Heart right ventricle (tissue), 16 donors: ENCODE measurements at places on chromosomes 5 and 9.

DNA sequence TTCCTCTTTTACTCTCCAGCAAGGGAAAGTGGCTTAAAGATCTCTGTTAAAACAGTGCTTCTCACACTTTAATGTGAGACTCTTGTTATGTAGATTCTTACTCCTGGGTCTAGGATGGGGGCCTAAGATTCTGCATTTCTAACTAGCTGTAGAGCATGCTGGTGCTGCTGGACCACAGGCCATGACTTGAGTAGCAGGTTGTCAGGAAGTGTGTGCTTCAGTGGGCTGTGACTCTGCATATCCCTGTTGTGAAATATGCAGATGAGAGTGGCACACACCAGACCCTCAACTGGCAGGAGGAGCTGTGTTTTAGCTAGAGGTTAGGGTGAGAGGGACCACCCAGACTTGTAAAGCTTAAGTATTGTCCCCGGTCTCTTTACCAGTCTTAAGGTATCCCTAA lies 191.1 kb upstream of the DMRT1 start:
- peak overlapping the region; percentile 51 for H3K27ac ChIP-seq
- no peaks in the 10 kb centered on the region for H3K27me3 ChIP-seq
- H3K36me3 ChIP-seq, result no peaks in the 10 kb centered on the region
- no peak overlapping the region for H3K4me3 ChIP-seq
- H3K4me1 ChIP-seq, result peaks cover 73% of the 10 kb centered on the region

DNA sequence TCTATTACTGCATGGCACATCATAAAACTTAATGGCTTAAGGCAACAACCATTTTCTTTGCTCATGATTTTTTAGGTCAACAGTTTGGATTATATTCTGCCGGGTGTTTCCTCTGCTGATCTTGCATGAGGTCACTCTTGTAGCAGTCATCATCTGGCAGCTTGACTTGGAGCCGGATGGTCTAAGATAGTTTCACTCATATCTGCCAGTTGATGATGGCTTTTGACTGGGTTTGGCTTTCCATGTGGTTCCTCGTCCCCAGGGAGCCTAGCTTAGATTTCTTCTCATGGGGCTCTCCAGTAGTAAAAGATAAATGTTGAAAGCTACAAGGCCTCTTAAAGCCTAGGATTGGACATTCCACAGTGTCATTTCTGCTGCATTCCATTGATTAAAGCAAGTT lies 27.4 kb downstream of the LNPEP start:
- peak; percentile 85 for DNase-seq
- peak overlapping the region; percentile 36 for H3K27ac ChIP-seq
- H3K4me3 ChIP-seq, result no peak overlapping the region
- H3K27me3 ChIP-seq, result no peaks in the 10 kb centered on the region
- H3K4me1 ChIP-seq, result peaks cover 47% of the 10 kb centered on the region

DNA sequence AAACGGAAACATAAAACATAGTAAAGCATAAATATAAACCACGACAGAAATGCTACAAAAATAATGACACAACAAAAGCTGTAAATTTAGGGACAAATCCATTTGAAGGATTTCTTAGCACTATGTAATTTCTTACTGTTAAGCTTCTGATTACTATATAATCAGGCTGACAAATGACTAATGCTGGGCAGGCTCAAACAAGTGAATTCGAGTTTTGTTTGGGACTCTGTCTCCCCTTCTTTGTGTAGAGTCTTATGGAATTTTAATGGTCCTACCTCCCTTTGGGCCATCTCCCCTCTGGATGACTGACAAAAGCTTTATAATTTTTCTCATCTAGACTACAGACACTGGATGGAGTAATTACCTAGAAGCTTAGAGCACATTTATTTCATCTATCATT lies 24.6 kb upstream of the KIF2A start:
- no peak overlapping the region for H3K4me3 ChIP-seq
- H3K27me3 ChIP-seq, result no peaks in the 10 kb centered on the region
- no peak for DNase-seq

- no peaks in the 10 kb centered on the region for H3K27me3 ChIP-seq
- no peak for DNase-seq
- no peak overlapping the region for H3K27ac ChIP-seq
- no peak overlapping the region for H3K4me3 ChIP-seq
- no peaks in the 10 kb centered on the region for H3K36me3 ChIP-seq
Observed at GRCh38 chr9:16846367-16846766, 24.1 kb downstream of the BNC2 start.

DNA sequence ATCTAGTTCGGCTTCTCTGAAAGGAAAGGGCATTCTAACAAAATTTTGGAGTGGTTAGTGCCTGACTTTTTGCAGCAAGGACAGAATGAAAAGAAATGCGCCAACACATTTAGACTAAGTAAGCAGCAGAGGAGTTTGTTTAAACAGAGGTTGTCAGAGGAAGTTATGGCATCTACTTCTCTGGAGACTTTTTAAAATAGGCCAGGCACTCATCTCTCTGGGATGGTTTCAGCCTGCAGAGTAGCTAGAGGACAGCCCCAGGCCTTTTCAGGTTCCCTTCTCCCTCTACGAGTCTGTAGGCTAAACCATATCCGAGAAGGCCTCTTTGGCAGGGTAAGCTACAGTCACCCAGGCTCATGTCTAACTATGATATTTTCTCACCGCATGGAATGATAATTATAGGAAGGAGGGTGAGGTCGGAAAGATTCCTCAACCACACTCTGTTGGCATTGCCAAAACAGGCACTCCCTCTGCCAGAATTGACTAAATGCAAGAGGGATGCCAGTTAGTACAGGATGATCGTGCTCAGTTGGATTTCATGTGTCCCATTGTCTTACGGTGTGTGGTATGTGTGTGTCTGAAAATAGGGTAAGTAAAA lies 1.4 kb upstream of the CTXN3 start:
- no peaks in the 10 kb centered on the region for H3K36me3 ChIP-seq
- H3K27me3 ChIP-seq, result no peaks in the 10 kb centered on the region
- H3K27ac ChIP-seq, result no peak overlapping the region
- H3K4me3 ChIP-seq, result no peak overlapping the region
- H3K4me1 ChIP-seq, result no peaks in the 10 kb centered on the region
- no peak for DNase-seq

- no peaks in the 10 kb centered on the region for H3K27me3 ChIP-seq
- no peak overlapping the region for H3K27ac ChIP-seq
- H3K4me1 ChIP-seq, result no peaks in the 10 kb centered on the region
- H3K36me3 ChIP-seq, result peaks cover 84% of the 10 kb centered on the region
Observed at GRCh38 chr5:1062761-1063568, 48.9 kb downstream of the SLC12A7 start.

DNA sequence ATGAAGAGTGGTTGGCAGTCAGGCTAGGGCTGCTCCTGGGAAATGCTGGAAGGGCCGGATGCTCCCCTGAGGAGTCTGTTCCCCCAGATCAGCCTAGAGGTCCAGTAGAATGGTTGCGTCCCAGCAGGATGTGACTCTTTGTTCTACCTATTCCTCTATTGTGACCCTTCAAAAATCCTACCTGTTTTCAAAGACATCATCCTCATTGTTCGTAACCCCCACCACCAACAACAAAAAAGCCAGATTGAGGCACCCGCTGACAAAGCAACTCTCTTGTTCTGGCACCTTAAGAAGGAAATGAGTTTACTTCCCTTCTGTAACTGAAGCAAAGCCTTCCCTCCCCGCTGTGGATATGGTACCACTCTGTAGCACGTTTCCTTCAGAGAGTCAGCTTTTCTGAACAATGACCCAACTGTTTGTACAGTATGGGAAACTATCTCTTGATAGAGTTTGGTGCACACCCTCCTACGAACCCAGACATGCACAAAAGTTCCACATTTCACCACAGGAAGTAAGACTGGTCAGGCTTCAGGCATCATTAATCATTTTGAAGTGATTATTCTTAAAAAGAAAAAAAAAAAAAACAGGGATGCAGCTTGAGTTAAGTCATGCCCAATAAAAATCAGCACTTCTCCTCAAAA lies 207.2 kb downstream of the ENC1 start:
- H3K36me3 ChIP-seq, result no peaks in the 10 kb centered on the region
- peaks cover 26% of the 10 kb centered on the region for H3K4me1 ChIP-seq

DNA sequence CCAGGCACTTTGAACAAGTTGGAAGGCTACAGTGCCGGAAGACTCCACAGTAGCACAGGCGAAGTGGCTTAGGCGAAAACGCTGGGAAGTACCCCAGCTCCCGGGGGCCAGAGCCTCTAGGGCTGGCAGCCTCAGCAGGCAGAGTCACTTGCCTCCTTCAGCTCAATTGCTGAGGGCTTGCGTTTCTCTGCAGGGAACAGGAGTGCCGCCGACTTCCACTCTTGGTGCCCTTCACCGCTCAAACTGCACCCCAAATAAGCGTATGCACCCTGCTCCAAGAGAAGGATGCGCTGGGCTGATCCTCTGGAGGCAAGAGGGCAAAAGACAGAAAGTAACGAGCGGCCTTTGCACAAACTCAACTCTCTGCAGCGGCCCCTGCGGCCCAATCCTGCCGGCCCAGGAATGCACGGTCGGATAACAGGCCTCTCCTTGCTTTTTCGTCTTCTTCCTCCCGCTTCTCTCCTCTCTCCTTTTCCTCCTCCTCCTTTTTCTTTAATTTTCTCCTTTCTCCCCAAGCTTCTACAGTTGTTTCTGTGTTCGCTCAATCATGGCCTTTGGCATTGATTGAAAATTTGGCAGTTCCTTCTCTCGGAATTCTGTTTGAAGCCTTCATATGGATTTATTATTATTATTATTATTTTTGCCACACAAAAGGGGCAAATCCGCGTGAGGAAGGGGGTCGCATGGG lies 1.1 kb upstream of the S1PR3 start:
- peak overlapping the region; percentile 64 for H3K4me3 ChIP-seq
- H3K4me1 ChIP-seq, result peaks cover 32% of the 10 kb centered on the region
- no peak for DNase-seq
- H3K27ac ChIP-seq, result peak overlapping the region; percentile 61
- H3K27me3 ChIP-seq, result peaks cover 20% of the 10 kb centered on the region

DNA sequence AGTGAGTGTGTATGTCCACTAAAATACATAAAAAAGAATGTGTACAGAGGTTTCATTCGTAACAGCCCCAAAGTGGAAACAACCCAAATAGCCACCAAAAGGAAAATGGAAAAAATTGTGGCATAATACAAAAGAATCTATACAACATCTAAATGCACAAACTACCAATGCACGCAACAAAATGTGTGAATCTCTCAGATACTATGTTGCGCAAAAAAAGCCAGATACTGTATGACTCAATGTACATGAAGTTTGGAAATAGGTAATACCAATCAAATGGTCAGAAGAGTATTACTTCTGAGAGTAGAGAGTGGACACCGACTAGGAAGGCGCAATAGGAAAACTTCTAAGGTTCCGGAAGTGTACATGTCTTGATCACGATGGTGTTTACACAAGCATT lies 2.4 kb downstream of the XPA start:
- H3K4me1 ChIP-seq, result peaks cover 30% of the 10 kb centered on the region
- H3K27me3 ChIP-seq, result no peaks in the 10 kb centered on the region
- no peak overlapping the region for H3K27ac ChIP-seq
- no peak for DNase-seq
- H3K36me3 ChIP-seq, result no peaks in the 10 kb centered on the region
- no peak overlapping the region for H3K4me3 ChIP-seq

DNA sequence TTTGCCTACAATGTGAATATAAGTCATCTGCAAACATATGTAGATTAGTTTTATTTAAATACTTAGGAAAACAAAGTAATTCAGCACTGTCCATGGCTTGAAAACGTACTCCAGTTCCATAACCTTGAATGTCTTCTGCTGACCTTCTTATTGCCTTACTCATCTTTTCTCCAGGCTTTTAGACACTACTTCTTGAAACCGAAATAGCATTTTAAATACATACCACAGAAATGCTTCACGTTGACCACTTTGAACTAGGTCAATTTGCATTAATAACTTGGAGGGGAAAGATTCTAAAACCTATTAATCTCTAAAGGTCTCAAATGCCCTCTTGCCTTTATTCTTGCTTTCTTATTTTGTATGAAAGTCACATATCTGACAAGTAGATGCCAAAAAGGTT lies 995.4 kb upstream of the ACO1 start:
- H3K36me3 ChIP-seq, result no peaks in the 10 kb centered on the region
- H3K4me3 ChIP-seq, result no peak overlapping the region
- no peak overlapping the region for H3K27ac ChIP-seq
- H3K27me3 ChIP-seq, result no peaks in the 10 kb centered on the region

DNA sequence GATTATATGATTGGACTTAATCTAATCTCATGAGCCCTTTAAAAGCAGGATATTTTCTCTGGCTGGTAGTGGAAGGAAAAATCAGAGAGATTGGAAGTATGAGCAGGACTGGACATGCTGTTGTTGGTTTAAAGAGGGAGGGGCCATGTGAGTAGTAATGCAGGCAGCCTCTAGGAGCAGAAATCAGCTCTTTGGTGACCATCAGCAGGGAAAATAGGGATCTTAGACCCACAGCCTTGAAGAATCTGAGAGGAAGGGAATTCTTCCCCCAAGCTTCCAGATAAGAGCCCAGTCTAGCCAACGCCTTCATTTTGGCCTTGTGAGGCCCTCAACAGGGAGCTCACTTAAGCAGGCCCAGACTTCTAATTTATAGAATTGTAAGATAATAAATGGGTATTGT lies 9.5 kb downstream of the SH3GL2 start:
- DNase-seq, result no peak
- H3K4me3 ChIP-seq, result no peak overlapping the region
- H3K27me3 ChIP-seq, result no peaks in the 10 kb centered on the region
- H3K36me3 ChIP-seq, result no peaks in the 10 kb centered on the region
- no peak overlapping the region for H3K27ac ChIP-seq

- no peak for DNase-seq
- no peaks in the 10 kb centered on the region for H3K36me3 ChIP-seq
- H3K27ac ChIP-seq, result no peak overlapping the region
- H3K4me1 ChIP-seq, result no peaks in the 10 kb centered on the region
- H3K27me3 ChIP-seq, result peaks cover 33% of the 10 kb centered on the region
Observed at GRCh38 chr5:73186976-73187375, 14.0 kb downstream of the TMEM174 start.

GRCh38 chr9:135502873-135503321 lies 2.4 kb downstream of the MRPS2 start:
- H3K27me3 ChIP-seq, result no peaks in the 10 kb centered on the region
- no peak overlapping the region for H3K27ac ChIP-seq
- no peak overlapping the region for H3K4me3 ChIP-seq
- DNase-seq, result peak; percentile 7

DNA sequence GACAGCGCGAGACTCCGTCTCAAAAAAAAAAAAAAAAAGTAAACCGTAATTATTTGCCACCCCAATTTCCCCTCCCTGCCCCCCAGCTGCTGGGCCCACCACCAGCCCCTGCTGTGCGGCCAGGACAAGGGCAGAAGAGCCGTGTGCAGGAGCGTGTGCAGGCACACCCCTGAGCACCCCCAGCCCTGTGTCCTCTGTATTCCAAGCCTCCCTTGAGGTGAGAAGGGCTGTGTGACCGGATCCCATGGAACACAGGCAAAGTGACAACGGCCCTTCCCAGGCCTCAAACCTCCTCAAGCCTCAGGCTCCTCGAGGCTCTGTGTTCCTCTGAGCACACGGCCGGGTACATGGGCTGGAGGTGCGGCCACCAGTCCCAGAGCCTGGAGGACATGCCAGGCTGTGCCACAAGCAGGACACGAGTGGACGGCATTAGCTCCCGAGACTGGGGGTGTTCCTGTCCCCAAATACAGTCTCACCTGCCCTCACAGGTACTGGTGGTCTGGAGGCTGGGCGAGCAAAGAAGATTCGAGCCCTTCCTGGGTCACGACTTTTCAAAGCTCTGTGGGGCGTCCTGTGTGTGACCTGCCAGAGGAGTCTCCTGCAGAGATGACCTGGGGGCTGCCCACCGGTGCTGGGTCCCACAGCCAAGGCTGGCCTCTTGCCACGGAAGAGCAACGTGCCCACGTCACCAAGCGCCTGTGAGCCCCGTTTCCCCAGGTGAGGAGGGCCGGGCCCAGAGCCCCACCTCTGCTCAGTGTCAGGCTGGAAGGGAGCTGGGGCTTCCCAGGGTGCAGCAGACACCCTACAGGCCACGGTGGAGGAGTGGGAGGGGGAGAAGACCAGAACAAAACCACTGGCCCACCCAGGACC lies 47.1 kb upstream of the SIMC1 start:
- peaks cover 9% of the 10 kb centered on the region for H3K27me3 ChIP-seq
- H3K4me1 ChIP-seq, result no peaks in the 10 kb centered on the region
- no peaks in the 10 kb centered on the region for H3K36me3 ChIP-seq
- no peak overlapping the region for H3K4me3 ChIP-seq
